ENCODE measurements at places on chromosomes 3 and 15.

DNA sequence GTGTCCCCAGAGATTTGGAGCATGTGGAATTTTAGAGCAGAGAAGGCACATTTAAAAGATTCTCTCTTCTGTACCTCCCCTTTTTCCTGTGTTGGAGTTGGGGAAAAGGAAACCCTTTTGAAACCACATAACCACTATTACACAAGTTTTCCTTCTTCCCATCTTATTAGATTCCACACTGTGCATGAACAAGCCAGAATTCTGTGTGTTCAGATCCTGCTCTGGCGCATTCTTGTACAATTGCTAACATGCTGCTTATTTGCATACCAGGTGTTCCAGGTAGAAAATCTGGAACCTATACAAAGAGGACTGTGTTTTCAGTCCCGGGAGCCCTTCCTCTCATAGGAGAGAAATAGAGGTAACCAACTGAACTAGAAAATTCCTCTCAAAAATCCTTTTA lies 2.6 kb upstream of the CIB2 start:
- no peak overlapping the region for H3K4me3 ChIP-seq
- peaks cover 19% of the 10 kb centered on the region for H3K4me1 ChIP-seq
- no peaks in the 10 kb centered on the region for H3K27me3 ChIP-seq
- H3K27ac ChIP-seq, result no peak overlapping the region
- no peaks in the 10 kb centered on the region for H3K36me3 ChIP-seq

- H3K4me1 ChIP-seq, result no peaks in the 10 kb centered on the region
- no peaks in the 10 kb centered on the region for H3K27me3 ChIP-seq
- H3K4me3 ChIP-seq, result no peak overlapping the region
- no peak for DNase-seq
- H3K27ac ChIP-seq, result no peak overlapping the region
These were observed 840.6 kb downstream of the EPHA3 start for GRCh38 chr3:89948008-89948407.

DNA sequence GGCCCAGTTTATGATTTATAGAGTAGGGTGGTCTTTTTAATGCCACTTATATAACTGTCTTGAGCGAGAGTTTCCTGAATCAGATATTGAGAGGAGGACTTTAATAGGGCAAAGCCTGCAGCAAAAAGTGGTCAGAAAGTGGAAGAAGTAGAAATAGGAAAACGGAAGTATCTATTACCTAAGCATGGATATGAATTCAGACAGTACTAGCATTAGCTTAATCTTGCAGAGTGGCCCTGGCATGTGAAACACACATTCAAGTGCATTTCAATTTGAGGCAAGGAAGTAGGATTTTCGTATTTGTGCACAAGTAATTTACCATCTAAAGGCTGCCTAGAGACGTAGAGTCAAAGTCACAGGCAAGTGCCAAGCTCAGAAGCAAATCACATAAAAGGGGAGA lies 622.3 kb downstream of the DIPK2A start:
- no peaks in the 10 kb centered on the region for H3K4me1 ChIP-seq
- no peaks in the 10 kb centered on the region for H3K27me3 ChIP-seq
- no peak for DNase-seq
- no peak overlapping the region for H3K27ac ChIP-seq
- no peaks in the 10 kb centered on the region for H3K36me3 ChIP-seq

DNA sequence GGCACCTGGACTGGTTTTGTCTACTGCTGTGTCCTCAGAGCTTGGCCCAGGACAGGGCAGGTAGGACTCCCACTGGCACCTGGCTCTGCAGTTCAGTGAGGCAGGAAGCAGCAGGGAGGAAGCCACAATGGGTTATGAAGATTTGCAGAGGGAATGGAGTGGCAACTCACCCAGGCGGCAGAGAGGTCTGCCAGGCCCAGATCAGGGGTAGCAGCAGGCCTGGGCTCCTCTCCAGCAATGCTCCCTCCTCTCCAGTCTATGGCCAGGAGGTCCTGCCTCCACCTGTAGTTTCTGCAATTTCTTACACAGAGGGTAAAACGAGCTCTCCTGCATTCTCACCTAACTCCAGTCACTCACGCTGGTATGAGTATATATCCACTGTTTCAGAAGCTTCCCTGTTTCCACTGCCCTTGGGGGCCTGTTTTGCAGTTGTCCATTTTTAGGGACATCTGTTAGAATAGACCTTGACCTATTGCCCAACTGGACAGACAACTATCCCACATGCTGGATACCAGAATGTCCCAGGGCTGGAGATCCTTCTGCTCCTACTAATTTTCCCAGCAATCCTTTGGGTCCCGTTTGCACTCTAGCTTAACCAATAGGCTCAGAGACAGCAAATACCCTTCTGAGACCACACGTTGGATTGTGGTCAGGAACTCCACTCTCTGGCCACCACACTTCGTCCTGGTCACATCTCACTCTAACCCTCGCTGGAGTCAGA lies 35.2 kb downstream of the HMCES start:
- peak overlapping the region; percentile 97 for H3K4me3 ChIP-seq
- peak; percentile 59 for DNase-seq
- no peaks in the 10 kb centered on the region for H3K27me3 ChIP-seq
- peak overlapping the region; percentile 89 for H3K27ac ChIP-seq

- H3K27me3 ChIP-seq, result no peaks in the 10 kb centered on the region
- no peak overlapping the region for H3K4me3 ChIP-seq
- H3K4me1 ChIP-seq, result no peaks in the 10 kb centered on the region
- no peak for DNase-seq
These were observed 4.3 kb upstream of the CCDC50 start for GRCh38 chr3:191324936-191325335.

DNA sequence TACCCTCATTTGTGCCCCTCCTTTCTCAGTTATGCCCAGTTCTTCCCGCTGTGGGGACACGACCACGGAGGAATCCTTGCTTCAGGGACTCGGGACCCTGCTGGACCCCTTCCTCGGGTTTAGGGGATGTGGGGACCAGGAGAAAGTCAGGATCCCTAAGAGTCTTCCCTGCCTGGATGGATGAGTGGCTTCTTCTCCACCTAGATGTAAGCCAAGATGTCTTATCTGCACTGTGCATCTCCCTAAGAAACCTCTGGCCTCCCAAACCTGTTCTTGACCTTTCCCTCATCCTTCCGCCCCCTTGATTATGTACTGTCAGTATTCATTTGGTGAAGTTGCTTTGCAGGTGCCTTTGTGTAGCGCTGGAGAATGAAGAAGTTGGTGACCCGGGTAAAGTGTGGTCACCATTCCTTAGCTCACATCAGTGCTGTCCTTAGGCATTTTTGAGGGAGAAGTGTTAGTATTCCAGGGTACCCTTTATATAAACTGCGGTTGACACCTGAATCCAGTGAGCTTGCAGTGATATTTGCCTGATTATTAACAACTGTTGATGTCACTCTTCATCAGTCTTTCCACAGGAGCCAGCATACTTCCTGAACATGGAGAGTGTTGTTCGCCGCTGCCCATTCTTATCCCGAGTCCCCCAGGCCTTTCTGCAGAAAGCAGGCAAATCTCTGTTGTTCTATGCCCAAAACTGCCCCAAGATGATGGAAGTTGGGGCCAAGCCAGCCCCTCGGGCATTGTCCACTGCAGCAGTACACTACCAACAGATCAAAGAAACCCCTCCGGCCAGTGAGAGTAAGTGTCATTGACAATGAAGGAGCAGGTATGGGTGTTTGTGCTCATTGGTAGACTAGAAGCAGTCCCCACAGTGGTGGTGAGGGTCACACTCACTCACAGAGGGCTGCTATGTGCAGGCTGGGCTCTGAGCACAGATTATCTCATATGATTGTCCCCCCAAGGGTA lies 966 bp downstream of the ALAS1 start:
- peaks cover 36% of the 10 kb centered on the region for H3K4me1 ChIP-seq
- peak overlapping the region; percentile 87 for H3K27ac ChIP-seq
- DNase-seq, result no peak
- no peaks in the 10 kb centered on the region for H3K27me3 ChIP-seq
- H3K4me3 ChIP-seq, result peak overlapping the region; percentile 100
- H3K36me3 ChIP-seq, result peaks cover 49% of the 10 kb centered on the region

GRCh38 chr3:114896978-114897377 lies 250.1 kb downstream of the ZBTB20 start:
- no peak overlapping the region for H3K4me3 ChIP-seq
- DNase-seq, result no peak
- H3K36me3 ChIP-seq, result no peaks in the 10 kb centered on the region
- peaks cover 37% of the 10 kb centered on the region for H3K4me1 ChIP-seq
- H3K27me3 ChIP-seq, result no peaks in the 10 kb centered on the region

GRCh38 chr15:29285386-29285785 lies 15.8 kb upstream of the NSMCE3 start:
- no peaks in the 10 kb centered on the region for H3K36me3 ChIP-seq
- DNase-seq, result no peak
- no peak overlapping the region for H3K4me3 ChIP-seq
- H3K4me1 ChIP-seq, result no peaks in the 10 kb centered on the region
- peaks cover 14% of the 10 kb centered on the region for H3K27me3 ChIP-seq

- no peaks in the 10 kb centered on the region for H3K27me3 ChIP-seq
- no peak for DNase-seq
- H3K4me1 ChIP-seq, result peaks cover 13% of the 10 kb centered on the region
- H3K4me3 ChIP-seq, result no peak overlapping the region
- H3K36me3 ChIP-seq, result no peaks in the 10 kb centered on the region
These were observed 9.0 kb downstream of the PPCDC start for GRCh38 chr15:75032395-75032794.

- H3K4me3 ChIP-seq, result no peak overlapping the region
- no peak for DNase-seq
- H3K36me3 ChIP-seq, result no peaks in the 10 kb centered on the region
- no peak overlapping the region for H3K27ac ChIP-seq
- no peaks in the 10 kb centered on the region for H3K27me3 ChIP-seq
These were observed 99.2 kb upstream of the MLF1 start for GRCh38 chr3:158471639-158472294.

DNA sequence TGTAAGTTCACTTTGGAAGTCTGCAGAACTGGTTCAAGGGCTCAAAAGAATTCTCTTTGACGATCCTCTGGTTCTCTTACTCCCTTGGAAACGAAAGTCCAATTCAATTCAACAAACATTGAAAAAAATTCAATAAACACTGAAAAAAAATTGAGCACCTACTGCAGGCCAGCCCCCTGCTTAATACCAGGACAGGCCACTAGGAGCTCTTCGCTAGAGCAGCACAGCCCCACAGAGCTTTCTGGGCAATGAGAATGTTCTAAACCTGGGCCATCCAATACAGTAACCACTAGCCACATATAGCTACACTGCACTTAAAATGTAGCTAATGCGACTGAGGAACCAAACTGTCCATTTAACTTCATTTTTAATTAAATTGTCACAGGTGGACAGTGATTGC lies 50.4 kb upstream of the DCLK3 start:
- H3K4me3 ChIP-seq, result no peak overlapping the region
- H3K27ac ChIP-seq, result no peak overlapping the region
- no peaks in the 10 kb centered on the region for H3K36me3 ChIP-seq
- H3K4me1 ChIP-seq, result no peaks in the 10 kb centered on the region
- no peaks in the 10 kb centered on the region for H3K27me3 ChIP-seq
- DNase-seq, result no peak

Data from psoas muscle (tissue), 8 donors.